ENCODE measurements at places on chromosomes 5 and 9.

DNA sequence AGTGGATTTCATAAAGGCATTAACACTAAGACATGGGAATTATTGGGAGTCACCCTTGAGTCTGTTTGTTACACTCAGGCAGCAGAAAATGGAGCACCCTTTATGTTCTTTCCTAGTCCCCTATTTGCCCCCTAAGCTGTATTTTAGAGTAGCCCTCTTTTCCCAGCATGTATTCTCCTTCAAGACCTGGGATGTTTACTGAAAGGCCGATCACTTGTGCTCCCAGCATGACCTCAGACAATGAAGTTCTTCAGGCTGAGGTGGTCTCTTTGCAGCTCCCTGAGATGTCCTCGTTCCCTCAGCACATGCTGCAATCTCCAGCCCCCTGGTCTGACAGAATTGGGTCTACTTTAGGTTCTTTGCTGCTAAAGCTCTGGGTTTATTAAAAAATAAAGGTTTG, 169.7 kb downstream of the YTHDC2 start:
- DNase-seq, result no peak

DNA sequence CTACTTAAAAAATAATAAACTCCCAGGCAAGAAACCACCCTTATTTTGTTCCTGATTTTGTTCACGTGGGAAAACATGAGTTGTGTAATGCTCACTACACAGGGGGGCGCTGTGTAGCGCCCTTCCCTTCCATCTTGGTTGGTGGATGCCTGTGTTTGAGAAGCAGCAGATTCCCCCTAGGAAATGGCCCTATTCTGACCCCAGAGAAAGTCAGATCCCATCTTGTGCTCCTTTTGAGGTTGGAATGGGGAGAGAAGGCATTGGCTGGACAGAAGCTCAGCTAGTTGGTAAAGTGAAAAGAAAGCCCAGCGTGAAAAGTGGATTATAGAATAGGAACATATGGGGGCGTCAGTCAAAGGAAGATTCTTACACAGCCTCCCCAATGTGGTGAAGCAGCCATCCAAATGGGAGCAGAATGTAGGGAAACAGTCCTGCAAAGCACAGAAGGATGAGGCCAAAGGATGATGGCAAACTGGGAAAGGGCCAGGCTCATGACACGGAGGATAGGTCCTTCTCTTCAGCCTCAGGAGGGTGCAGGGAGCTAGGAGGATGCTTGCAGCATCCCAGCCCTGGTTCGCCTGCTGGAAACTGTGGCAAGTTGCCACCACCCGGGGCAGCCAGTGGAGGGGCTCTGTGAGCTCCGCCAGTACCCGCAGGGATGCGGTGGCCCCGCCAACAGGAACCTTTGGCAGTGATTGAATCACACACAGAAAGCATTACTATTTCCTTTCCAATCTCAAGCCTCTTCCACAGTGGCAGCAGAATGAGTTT, 314.2 kb upstream of the DAP start:
- DNase-seq, result no peak

DNA sequence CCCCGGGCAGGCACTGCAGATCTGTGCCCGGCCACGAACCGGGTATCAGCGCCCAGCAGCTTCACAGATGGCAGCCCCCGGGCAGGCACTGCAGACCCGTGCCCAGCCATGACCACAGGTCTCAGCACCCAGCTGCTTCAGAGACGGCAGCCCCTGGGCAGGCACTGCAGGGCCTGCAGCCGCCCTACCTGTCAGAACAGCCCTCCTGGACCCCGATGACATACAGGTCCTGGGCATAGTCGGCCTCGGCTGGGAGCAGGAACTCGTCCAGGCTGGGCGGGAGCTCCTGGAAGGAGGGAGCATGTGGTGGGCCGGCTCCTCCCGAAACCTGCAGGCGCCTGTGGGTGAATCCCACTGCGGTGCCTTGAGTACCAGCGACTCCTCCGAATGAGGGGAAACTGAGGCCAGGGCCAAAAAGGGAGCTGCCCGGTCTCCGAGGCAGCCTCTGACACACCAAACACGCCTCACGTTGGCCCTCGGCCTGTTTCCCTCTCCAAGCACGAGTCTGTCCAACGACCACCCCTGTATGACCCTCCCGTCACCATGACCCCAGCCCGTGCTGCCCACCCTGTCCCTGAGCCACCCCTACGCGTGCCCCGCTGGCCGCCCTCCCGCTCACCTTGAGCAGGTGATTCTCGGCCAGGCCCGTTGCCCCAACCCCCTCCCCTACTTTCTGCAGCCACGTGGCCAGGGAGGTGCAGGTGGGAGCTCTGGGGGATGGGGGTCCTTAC, 5.6 kb downstream of the INPP5E start:
- no peak for DNase-seq

GRCh38 chr5:61701877-61702602, 370.0 kb downstream of the ZSWIM6 start:
- DNase-seq, result peak; percentile 31

DNA sequence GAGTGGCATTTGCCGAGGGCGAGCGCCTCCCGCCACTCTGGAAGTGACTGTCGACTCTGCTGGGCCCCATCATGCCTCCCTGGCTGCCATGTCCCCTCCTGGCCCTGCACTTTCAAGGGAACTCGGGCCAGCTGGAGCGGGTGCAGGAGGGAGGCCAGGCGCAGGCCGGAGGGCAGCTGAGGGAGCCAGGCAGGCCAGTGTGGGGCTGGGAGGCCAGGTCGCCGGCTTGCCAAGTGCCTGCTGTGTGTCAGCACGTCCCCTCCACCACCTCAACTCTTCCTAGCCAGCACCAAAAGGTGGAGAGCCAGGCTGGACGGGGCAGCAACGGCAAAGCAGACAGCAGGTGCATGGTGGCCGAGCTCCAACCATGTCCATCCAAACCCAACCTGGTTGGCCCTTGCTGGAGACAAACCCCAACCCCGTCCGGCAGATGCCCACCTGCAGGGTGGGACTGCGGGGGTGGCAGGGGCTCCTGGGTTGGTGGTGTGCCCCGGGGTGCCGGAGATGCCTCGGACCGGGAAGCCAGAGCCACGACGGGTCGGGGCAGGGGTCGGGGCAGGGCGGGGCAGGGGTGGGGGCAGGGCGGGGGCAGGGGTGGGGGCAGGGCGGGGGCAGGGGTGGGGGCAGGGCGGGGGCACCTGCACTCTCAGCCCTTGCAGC, 36.5 kb upstream of the EGFL7 start:
- no peak for DNase-seq

DNA sequence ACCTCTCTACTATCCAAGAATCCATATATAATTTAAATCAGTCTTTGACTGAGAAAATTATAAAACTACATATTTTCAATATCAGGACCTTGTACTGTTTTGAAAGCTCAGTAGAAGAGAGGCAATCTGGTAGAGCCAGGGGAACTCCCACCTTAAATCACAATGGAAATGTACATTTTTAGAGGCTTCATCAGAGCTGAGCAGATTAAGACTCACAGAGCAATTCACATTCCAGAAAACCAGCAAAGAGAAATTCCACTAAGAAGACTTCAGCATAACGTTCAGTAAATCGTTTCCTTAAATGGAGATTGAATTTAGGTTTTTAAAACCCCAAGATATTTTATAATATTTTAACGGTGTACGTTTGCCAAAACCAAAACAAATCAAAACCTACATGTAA, 227.8 kb upstream of the TRPM3 start:
- DNase-seq, result no peak
